ENCODE measurements at places on chromosomes 5 and 9.

- no peak for DNase-seq
These were observed 365.2 kb downstream of the BRINP1 start for GRCh38 chr9:119003882-119004617.

GRCh38 chr9:84154320-84154719, 173.7 kb downstream of the RMI1 start:
- DNase-seq, result no peak

GRCh38 chr9:88433583-88434255, 45.5 kb downstream of the SPIN1 start:
- peak; percentile 26 for DNase-seq

- no peak for DNase-seq
These were observed 1.3 kb downstream of the ADRB2 start for GRCh38 chr5:148827723-148828122.

- no peak for DNase-seq
These were observed 7.2 kb upstream of the SFXN1 start for GRCh38 chr5:175471196-175471595.

GRCh38 chr9:89421595-89421994, 76.3 kb downstream of the SEMA4D start:
- DNase-seq, result no peak

- no peak for DNase-seq
These were observed 395.7 kb upstream of the ZNF462 start for GRCh38 chr9:106467113-106467864.

- no peak for DNase-seq
These were observed 86.0 kb upstream of the TBC1D2 start for GRCh38 chr9:98341157-98342097.
